ENCODE measurements at places on chromosomes 7 and 10.

GRCh38 chr10:15238555-15239335 lies 70.3 kb upstream of the NMT2 start:
- DNase-seq, result no peak

DNA sequence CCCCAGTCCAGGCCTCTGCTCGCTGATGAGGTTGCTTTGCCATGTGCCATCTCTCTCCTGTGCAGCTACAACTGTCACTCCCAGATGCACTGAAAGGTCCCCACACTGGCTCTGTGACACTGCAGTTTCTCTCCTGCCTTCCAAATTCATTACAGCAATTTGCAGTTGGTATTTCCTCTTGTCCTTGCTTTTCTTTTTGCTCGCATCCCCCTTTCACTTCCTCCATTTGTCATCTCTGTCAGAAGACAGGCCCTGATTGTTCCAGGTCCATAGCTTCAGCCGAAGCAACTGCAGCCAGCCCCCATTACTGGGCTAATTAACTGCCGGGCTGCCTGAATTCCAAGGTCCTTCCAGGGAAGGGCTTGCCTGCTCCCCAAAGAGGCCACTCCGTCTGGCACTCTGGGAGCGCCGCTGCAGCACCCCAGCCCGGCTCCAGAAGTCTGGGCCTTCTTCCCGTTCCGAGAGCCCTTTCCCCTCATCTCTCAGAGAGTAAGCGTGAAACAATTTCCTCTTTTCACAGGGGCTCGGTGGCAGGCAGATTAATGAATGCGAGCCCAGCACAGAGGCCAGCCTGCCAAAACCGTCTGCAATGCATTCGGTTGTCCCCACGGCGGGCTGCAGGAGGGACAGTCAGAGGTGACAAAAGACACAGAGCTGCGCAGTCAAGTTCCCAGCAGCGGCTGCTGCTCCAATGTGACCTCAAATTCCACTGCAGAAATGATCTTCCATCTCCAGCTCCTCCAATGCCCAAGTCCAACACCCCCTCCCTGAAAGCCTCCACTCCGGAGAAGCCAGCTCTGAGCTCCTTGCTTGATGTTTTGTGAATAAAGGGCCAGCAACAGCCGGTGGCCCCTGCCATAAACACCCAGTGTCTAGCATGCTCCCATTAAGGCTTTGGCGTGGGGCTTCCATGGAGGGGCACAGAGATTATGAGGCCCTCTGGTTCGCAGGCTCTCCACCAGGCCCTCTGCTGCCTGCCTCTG lies 279.4 kb upstream of the HABP2 start:
- DNase-seq, result no peak

DNA sequence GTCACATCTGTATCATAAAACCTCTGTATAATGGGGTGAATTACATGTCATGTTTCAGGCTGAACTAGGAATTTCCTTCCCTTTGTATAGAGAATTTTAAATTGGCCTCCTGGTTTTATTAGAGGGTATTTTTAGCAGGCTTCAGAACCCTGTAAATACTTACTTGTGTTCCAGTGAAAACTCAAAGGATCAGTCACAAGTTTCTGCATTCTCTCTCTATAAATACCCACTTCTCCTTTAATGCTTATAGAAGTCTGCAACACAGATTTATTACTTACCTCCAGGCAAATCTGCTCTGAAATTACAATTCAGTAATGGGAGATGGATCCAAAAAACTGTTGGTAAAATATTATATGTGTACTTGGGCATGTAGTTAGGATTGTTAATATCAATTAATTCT lies 161.6 kb downstream of the GLI3 start:
- no peak for DNase-seq

- DNase-seq, result no peak
Observed at GRCh38 chr7:136386876-136387275, 409.7 kb upstream of the MTPN start.

DNA sequence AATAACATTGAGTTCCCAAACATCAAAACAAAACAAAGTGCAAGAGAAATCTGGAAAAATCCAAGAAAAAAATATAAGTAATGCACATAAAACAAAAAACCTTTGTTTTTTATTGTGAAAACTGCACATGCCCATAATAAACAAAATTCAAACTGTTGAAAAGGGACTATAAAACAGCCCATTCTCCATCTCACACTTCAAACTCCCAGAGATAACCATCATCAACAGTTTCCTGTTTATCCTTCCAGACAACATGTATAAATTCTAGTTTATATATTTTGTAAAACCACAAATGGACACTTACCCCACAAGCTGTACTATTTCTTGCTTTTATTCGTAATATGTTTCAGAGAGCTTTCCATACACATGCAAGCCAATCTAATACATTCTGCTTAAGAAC lies 79.3 kb downstream of the DPY19L1 start:
- no peak for DNase-seq

DNA sequence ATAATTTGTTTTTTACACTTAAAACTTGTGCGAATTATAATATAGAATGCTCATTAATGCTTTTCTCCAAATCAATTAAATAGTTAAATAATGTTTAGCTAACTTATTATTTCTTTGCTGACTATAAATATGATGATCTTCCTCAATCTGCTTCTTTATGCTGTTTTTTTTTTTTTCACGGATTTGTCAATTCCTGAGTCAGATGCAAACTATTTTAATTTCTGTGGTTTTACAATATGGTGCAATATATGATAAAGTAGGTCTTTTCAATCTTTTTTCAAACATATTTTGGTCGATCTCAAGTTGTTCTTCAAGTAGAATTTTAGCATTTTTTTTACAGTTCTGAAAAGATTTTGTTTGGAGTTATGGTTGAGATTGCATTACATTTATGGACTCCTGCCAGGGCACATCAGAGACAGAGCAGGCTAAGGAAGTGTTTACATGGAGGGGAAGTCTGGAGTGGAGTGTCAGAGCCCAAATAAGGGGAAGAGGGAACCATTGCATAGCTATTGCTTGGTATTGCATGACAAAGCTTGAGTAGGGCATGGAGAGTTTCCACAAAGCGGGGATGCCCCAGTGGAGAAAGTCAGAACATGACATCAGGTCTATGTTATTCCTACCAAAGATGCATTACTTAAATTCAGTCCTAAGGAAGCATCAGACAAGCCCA lies 204.4 kb downstream of the OTUD1 start:
- no peak for DNase-seq

DNA sequence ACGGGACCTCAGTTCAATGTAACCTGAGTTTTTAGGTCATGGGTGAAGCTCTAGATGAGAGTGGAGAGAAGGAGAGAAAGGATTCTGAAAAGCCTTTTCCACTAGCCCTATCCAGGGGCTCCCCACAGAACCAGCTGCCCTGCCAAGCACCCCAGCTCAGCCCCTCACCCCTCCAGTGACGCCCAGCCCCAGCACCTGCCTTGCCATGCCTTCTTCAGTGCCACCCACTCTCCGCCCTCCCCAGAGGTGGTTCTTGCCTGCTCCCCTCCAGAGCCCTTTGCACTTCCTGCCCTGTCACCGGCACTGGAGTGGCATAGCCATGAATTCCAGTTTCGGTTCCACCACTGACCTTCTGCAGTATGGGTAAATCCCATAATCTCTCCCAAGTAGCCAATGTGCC lies 70.1 kb downstream of the PCGF5 start:
- DNase-seq, result no peak
